ENCODE measurements at places on chromosomes 7 and 10.

DNA sequence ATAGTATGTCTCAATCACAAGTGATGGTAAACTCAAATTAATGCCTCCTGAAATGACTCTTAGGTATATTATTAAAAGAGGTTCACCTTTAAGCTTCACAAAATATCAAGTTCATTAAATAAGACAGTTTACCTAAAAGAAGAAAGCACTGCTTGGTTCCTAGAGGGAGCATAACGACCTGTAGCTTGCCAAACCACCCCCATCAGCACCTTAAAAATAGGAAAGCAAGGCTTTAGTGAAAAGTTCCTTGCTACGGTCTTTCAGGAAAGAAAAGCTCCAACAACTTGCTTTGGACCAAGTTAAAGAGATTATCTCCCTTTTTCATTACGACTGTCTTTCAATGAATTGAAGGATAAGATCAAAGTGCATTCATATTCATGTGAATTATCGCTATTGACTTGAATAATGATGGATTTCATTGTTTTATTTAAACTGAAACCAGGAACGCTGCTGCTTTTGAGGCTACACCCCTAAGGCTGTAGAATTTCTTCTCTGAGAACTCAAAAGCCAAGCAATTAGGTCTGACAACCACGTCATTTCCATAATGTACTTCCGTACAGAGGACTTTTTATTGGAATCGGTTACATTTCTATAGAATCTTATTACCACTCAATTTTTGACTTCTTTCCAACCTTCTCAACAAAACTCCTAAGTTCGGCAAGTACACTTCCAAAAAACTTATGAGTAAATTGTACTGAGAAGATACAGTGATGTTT lies 7.0 kb upstream of the SPAG6 start:
- DNase-seq: no peak

- DNase-seq: no peak
Observed at GRCh38 chr10:49175587-49176309, 12.4 kb downstream of the TMEM273 start.

DNA sequence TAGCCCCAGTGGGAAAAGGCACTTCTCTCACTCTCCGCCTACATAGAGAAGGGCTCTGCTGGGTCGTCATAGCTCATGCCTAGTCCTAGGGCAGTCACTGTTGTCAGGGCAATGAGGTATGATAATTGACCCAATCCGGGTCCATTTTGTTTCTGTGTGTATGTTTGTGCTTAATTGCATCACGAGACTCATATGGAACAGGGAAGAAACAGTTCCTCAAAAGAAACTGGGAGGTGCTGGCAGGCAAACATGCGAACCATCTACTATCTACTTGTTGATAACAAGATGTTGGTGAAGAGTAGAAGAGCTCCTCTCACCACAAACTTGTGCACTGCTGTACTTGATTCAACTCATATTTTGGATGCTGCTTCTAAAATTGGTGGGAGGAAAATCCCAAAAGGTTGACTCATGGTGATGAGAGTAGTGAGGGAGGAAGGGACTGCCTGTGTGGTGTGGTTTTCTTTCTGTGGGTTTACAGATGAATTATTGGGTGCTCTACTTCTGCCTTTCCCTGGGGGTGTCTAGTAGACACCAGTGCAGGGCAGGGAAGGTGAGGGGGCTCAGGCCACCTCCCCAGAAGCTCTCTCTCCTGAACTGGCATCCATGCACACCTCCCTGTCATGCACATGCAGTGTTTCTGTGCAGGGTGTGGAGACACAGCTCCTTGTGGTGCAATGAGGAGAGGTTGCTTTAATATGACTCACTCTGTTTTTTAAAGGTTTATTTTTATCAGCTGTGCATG lies 29.4 kb downstream of the LSMEM1 start:
- DNase-seq: no peak

DNA sequence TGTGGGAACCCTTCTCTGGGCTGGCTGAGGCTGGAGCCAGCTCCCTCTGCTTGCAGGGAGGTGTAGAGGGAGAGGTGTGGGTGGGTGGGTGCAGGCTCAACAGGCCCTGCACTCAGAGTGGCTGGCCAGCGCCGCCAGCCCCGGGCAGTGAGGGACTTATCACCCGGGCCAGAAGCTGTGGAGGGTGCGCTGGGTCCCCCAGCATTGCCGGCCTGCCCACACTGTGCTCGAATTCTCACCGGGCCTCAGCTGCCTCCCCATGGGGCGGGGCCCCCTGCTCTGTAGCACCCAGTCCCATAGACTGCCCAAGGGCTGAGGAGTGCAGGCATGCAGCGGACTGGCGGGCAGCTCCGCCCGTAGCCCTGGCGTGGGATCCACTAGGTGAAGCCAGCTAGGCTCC lies 190.7 kb upstream of the TAC1 start:
- no peak for DNase-seq

- no peak for DNase-seq
Observed at GRCh38 chr7:158314394-158314793, 273.2 kb downstream of the PTPRN2 start.

GRCh38 chr7:139822855-139823254 lies 6.2 kb upstream of the TBXAS1 start:
- DNase-seq: no peak

- DNase-seq: no peak
Observed at GRCh38 chr10:79333513-79333912, 13.8 kb upstream of the PPIF start.

GRCh38 chr10:70691611-70692010 lies 19.3 kb downstream of the ADAMTS14 start:
- no peak for DNase-seq

GRCh38 chr10:110149259-110149658 lies 58.1 kb upstream of the MXI1 start:
- no peak for DNase-seq

DNA sequence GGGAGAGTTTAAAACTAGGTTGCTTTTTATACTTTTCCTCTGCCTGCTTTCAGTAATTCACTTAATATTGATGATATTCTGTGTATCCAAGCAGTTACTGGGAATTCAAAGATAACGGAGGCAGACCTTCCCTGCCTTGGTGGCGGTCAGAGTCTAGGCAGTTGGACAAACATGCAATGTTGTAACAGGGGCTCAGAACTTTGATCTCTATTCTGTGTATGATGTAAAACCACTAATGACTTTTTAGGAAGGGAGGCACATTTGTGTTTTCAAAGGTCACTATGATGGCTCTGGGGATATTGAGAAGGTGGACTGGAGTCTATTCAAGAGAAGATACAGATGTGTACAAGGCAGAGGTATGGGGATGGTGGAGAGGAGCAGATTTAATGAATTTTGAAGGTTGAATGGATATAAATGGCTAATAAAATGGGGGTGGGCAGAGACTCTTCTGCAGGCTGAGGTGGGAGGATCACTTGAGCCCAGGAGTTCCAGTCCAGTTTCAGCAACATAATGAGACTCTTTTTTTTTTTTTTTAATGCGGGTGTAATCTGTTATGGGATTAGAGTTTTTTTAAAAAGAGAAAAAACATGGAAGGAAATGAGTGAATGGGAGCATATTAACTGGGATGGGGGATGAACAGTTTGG lies 5.7 kb upstream of the PON2 start:
- no peak for DNase-seq

DNA sequence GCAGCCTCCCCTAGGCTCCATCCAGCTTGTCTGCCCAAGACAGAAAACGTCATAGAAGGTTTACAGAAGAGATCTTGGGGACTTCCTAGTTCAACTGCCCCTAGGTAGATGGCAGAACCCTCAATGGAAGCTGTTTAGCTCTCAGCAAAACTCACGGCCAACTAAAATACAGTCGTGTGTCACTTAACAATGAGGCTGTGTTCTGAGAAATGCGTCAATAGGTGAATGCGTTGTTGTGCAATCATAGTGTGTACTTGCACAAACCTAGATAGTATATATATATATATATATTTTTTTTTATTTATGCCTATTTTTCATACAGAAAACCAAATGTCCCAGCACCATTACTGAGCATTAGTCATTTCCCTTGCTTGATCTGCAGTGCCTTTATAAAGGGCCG lies 100.4 kb upstream of the SH2B2 start:
- DNase-seq: no peak

- no peak for DNase-seq
Observed at GRCh38 chr7:139660317-139661042, 117.3 kb downstream of the HIPK2 start.

GRCh38 chr10:62376071-62377025 lies 2.2 kb downstream of the ZNF365 start:
- DNase-seq: no peak

DNA sequence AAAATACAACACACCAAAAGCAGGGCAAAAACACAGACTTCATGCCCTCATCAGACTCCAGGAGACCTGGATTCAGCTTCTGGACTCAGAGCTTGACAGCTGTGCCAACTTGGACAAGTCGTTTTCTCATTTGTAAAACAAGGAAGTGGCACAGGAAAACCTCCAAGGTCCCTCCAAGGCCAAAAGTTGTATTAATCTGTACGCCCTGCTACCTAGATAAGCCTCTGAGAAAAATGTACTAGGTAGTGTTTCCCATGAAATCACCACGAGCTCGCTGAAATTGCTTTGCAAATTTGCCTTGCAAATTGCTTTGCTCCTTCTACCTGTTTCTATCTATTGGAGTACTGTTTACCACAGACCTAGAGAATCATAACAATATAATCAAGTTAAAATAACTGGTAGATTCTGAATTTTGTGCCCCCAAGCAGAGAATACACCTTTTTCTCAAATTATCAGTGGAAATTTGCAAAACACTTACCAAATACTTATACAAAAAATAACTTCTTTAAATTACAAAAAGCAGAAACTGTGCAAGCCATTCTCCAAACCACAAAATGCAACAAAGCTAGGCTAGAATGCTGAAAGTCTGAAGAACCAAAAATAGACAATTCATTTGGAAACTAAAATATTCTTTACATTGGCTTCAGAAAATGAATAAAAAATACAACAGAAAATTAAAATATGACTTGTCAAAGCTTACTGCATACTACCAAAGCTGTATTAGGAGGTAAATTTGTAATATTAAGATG lies 158.1 kb upstream of the CHST15 start:
- no peak for DNase-seq

DNA sequence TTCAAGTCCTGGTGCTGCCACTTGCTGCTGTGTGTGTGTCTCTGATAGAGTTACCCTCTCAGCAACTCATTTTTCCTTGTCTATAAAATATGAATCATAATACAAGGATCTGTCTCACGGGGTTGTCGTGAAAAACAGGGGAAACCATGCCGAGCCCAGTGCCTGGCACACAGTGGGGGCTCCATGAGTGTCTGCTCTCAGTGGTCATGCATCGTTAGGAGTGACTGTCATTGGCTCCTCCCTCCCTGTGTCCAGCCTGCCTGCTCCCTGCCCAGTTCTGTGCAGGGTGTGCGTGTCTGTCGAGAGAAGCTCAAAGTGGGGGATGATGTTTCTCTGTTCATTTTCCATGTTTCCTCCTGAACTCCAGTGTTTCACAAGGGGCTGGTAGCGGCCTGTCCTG lies 83.6 kb upstream of the LRRC4 start:
- no peak for DNase-seq

DNA sequence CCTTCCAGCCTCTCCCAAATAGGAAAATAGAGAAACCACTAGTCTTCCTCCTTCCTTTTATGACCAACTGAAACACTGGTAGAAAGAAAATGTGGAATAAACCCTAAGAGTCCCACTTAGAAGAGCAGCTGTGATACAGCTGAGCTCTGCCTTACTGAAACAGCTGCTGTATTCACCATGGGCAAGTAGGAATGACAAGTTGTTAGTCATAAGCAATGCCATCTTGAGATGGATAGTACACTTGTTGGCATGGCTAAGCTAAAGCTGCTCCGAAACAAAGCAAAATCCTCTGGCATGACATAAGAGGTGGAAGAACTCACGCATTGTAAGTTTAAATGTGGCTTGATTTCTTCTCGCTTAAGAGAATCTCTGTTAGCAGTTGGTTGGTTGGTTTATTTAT lies 48.3 kb upstream of the TMEM236 start:
- no peak for DNase-seq

DNA sequence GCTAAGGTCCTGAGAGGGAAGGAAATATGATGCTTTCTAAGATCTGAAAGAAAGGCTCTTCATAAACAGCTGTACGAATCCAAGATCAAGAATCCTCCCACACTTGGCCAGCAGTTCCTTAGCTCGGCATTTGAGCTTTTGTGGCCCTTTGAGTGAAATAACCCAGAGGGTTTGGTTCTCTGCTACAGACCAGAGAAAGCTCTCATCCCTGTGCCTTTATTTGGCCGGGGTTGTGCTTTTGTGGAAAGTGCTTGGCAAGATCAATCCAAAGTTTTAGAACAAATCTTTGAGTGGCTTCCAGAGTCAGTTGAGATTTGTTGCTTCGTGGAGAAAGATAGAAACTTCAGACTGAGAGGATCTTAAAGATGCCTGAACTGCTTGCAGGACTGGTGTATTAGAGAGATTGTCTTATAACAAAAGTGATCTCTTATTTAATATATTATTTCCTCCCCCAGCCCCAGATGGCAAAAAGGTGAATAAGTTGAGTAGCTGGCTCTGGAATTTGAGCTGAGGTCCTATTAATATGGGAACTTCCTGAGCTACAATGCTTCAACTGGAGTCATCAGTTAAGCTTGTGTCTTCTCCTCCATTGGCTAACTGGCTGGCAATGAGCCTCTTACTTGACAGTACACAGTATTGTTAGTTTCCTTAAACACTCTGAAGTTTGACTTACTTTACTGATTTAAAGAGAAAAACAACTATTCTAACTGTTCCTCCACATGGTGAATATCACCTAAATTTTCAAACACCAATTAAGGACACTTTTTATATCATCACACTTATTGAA lies 687.3 kb downstream of the MAGI2 start:
- no peak for DNase-seq

DNA sequence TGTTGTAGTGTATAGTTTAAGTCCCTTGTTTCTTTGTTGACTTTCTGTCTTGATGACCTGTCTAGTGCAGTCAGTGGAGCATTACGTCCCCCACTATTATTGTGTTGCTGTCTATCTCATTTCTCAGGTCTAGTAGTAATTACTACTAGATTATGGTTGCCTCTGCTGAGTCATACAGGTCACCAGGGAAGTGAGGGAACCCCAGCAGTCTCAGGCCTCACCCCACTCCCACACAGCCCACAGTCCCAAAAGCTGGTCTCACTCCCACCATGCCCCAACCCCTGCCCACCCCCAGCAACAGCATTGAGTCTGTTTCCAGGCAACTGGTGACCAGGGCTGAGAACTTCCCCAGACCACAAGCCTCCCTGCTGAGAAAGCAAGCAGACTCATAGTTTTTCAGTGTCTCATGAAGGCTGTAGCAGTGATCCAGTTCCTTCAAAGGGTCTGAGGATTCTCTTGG lies 88.0 kb downstream of the PLXDC2 start:
- DNase-seq: no peak

DNA sequence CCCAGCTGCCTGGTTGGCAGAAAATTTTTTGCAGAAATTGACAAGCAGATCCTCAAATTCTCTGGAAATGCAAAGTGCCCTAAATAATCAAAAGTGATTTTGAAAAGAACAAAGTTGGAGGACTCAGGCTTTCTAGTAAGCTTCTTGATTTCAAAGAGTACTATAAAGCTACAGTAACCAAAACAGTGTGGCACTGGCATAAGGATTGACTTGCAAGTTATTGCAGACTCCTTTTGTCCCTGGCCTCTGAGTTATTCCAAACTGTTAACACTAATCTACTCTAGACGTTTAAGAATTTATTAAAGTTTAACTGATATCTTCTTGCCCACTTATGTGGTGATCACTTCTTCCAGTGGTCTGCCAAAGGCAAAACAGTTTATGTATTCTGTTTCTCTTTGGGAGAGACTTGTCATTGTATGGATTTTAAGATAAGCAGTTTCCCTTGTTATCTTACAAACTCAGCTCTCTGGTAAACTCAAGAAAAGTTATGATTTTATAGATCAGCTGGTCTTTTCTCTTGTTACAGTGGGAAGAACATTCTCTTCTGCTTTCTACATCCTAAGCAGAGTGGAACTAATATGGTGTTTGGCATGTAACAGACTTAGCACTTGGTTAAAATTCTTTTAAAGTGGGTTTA lies 41.4 kb downstream of the LOXL4 start:
- no peak for DNase-seq
